ENCODE measurements at places on chromosomes 3 and 15.

DNA sequence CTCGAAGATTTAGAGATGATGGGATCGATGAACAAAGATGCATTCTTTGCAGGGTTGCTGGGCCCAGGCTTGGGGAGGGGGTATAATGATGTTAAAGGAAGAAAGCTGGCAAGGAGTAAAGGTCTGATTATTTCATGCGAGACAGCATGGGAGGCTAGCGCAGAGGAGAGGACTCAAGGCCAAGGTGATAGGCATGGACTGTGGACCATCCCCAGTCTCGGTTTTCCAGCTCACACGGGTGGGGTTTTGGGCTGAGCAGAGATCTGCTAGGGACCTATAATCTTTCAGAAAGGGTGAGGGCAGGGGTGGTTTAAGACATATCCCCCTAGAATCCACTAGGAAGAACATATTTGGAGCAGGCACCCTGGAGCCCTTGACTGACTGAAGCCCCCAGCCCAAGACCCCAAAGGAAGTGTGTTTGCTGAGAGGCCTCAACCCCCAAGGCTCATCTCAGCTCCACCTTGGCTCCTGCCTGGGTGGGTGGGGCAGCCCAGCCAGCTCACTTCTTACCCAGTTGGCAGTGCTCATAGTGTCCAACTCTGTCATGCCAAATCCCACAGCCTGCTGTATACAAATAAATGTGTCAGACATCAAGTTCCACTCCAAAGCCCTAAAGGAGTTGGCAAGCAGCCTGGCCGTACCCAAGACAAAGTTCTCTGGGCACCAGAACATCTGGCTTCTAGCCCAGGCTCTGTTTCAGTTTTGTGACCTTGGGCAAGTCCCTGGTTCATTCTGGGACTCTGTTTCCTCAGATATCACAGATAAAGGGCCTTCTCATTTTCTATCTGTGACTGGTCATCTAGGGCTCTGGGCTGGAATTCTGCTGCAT lies 17.9 kb downstream of the ACSBG1 start:
- peak; percentile 92 for DNase-seq

- DNase-seq = no peak
Observed at GRCh38 chr15:46768287-46768686, 949.0 kb upstream of the SEMA6D start.

DNA sequence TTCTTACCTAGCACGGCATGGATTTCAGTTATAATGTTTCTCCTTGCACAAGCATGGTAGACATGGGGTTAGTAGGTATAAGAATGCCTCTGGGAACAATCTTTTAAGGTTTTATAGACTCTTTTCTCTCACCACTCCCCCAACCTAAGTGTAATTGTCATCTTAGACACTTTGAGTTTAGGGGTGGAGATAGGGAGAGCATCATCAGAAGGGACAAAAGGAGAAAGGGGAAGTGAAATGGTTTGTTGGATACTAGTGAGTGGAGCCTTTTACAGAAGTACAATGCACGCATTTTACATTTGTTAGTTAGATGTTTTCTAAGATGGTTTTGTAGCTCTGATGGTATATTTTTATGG lies 189.2 kb downstream of the TP63 start:
- DNase-seq = no peak

GRCh38 chr3:99901200-99901926 lies 83.7 kb downstream of the CMSS1 start:
- peak; percentile 66 for DNase-seq

- no peak for DNase-seq
Observed at GRCh38 chr15:29048011-29048410, 162.2 kb downstream of the APBA2 start.

Data from NCI-H446 treated with DMSO at 0.1 percent for 48 hours (cell line).